ENCODE measurements at places on chromosomes 3 and 15. TPM values are rescaled to one million over a fixed set of nuclear protein-coding genes. Genes with fewer than 3 reads are reported as not detected.

GRCh38 chr3:153350420-153350819, 188.4 kb downstream of the RAP2B start:
- H3K27me3 ChIP-seq = no peaks in the 10 kb centered on the region
- no peak for DNase-seq
- no peak overlapping the region for H3K27ac ChIP-seq
- H3K4me3 ChIP-seq = no peak overlapping the region
- H3K4me1 ChIP-seq = no peaks in the 10 kb centered on the region

DNA sequence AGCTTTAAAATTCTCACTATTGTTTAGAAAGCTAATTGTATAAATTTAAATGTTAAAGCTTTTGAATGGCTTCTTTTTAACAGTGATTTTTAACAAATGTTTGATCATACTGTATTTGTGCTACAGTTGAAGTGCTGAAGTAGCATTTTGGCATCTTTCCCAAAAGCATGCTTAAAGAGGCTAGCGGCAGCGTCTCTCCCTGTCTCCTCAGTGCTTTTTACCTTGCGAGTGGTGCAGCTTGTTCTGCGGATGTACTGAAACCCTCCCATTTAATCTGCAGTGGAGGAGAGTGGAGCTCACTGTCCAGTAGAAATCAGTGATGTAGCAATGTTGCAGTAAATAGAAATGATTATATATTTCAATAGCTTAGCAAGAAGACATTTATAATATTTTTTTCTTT, 43.7 kb downstream of the LRRC49 start:
- no peak for DNase-seq
- H3K4me3 ChIP-seq = no peak overlapping the region
- no peak overlapping the region for H3K27ac ChIP-seq
- H3K27me3 ChIP-seq = no peaks in the 10 kb centered on the region
- no peaks in the 10 kb centered on the region for H3K36me3 ChIP-seq
- no peaks in the 10 kb centered on the region for H3K4me1 ChIP-seq

DNA sequence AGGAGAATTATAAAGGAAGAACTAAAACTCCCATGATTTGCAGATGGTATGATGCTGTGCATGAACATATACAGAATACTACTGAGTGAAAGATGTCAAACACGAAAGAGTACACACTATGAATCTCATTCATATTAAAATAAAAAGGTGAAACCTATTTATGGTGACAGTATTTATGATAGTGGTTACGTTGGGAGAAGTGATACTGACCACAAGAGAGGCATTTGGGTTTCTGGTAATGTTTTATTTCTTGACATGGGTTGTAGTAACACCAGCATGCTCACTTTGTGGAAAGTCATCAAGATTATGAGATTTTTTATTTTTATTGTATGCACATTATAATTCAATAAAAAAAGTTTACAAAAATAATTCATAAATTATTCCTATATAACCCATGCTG, 324.0 kb downstream of the GAP43 start:
- H3K4me1 ChIP-seq = no peaks in the 10 kb centered on the region
- no peak overlapping the region for H3K27ac ChIP-seq
- no peaks in the 10 kb centered on the region for H3K27me3 ChIP-seq
- DNase-seq = no peak
- H3K4me3 ChIP-seq = no peak overlapping the region

DNA sequence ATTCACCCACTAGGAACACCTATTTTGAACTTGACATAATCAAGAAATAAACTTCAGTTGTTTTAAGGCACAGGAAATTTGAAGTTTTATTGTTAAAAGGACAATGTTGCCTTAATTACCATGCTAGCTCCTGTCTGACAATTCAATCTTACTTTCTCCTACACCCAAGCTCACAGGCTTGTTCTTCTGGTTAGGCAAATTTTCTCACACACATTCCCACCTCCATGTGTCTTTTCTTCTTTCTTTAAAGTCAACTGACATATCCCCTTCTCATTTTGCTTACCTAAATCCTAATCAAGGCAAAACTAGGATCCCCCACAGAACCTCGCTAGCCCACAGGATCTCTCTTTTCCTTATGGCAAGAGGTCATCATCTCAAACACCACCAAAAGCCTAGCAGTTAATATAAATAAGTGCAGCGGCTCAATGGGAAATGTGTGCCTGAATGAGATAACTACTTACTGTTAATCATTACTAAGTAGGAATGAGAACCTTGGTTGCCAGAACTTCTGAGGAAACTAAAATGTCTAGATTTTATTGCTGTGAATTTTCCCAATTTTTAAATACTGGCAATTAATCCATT, 189.3 kb downstream of the PLCH1 start:
- H3K36me3 ChIP-seq = no peaks in the 10 kb centered on the region
- H3K4me3 ChIP-seq = no peak overlapping the region
- no peak for DNase-seq
- no peaks in the 10 kb centered on the region for H3K4me1 ChIP-seq
- no peak overlapping the region for H3K27ac ChIP-seq

GRCh38 chr3:196186651-196187573, 24.3 kb downstream of the ZDHHC19 start:
- peaks cover 7% of the 10 kb centered on the region for H3K4me1 ChIP-seq
- no peak for DNase-seq
- H3K27me3 ChIP-seq = no peaks in the 10 kb centered on the region

GRCh38 chr3:186519021-186519658, 25.0 kb downstream of the CRYGS start:
- no peaks in the 10 kb centered on the region for H3K36me3 ChIP-seq
- no peak for DNase-seq
- H3K27ac ChIP-seq = no peak overlapping the region

DNA sequence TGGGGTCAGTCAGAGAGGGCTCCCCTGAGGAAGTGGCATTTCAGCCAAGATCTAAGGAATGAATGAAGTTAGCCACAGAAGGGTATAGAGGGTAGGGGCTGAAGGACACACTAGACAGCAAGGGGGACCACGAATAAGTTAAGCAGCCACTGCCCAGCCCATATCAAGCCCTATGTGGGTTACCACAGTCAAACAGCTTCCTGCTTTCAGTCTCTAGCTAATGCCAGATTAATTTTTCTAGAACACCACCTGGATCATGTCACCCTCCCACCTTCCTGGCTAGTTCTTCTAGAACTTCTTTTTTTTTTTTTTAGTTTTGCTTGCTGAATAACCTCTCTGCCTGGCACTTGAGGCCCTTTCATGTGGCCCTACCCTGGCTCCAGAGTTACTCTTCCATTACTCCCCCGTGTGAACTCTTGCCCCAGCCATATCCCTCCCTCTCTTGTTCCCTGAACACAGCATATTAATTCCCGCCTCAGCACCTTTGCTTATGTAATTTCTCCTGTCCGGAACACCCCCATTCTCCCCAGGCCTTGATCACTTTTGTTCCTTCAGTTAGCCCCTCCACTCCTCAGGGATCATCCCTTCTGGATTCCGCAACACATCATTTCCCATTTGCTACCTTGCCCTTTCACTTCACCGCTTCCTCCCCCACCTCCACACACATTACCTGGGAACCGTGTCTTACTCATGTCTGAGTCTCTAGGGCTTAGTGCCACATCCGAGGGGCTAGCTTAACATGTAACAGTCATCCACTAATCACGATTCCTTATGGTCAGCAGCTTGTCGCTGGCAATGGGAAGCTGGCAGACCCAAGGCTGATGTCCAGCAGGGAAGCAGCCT, 20.6 kb upstream of the BNC1 start:
- no peaks in the 10 kb centered on the region for H3K4me1 ChIP-seq
- no peaks in the 10 kb centered on the region for H3K36me3 ChIP-seq
- no peak for DNase-seq
- no peak overlapping the region for H3K4me3 ChIP-seq
- H3K27ac ChIP-seq = no peak overlapping the region

- no peak for DNase-seq
- no peaks in the 10 kb centered on the region for H3K27me3 ChIP-seq
- H3K4me1 ChIP-seq = no peaks in the 10 kb centered on the region
- no peak overlapping the region for H3K27ac ChIP-seq
- no peak overlapping the region for H3K4me3 ChIP-seq
- peaks cover 16% of the 10 kb centered on the region for H3K36me3 ChIP-seq
These were observed 10.7 kb downstream of the GORASP1 start for GRCh38 chr3:39096775-39097174.

GRCh38 chr15:96362755-96363651, 32.5 kb downstream of the NR2F2 start:
- peaks cover 57% of the 10 kb centered on the region for H3K27me3 ChIP-seq
- no peak overlapping the region for H3K27ac ChIP-seq
- no peak for DNase-seq
- H3K4me1 ChIP-seq = no peaks in the 10 kb centered on the region
- H3K36me3 ChIP-seq = no peaks in the 10 kb centered on the region

- H3K4me1 ChIP-seq = peaks cover 35% of the 10 kb centered on the region
- no peaks in the 10 kb centered on the region for H3K36me3 ChIP-seq
- H3K27me3 ChIP-seq = no peaks in the 10 kb centered on the region
- H3K27ac ChIP-seq = peak within 1 kb of the TSS; percentile 88
These were observed at the start of gene FAH for GRCh38 chr15:80152896-80153876. Gene FAH (plus strand): TSS chr15:80152999. CDS start chr15:80153055, 56 bp downstream.

DNA sequence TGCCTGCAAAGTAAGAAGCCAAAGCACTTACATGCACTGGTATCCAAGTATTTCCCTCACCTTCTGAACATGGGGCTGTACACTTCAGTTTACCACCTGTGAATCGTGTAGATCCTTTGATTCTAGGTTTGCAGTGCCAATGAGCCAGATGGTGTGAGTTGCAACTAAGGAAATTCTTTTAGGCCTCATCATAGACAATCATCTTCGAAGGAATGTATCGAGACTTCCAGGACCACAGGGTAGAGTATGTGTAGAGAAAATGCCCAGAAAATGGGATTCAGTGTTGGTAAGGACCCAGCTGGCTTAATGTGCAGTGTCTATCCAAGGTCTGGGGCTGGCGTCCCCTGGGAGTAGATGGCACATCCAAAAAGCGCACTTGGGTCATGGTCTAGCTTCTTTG, 323.2 kb upstream of the TPM1 start:
- DNase-seq = no peak
- H3K4me1 ChIP-seq = no peaks in the 10 kb centered on the region
- no peak overlapping the region for H3K27ac ChIP-seq
- H3K27me3 ChIP-seq = no peaks in the 10 kb centered on the region
- no peaks in the 10 kb centered on the region for H3K36me3 ChIP-seq

- H3K36me3 ChIP-seq = peaks cover 7% of the 10 kb centered on the region
- DNase-seq = no peak
- H3K27ac ChIP-seq = no peak overlapping the region
- H3K4me3 ChIP-seq = no peak overlapping the region
These were observed 63.6 kb downstream of the KBTBD12 start for GRCh38 chr3:127978636-127979035.

DNA sequence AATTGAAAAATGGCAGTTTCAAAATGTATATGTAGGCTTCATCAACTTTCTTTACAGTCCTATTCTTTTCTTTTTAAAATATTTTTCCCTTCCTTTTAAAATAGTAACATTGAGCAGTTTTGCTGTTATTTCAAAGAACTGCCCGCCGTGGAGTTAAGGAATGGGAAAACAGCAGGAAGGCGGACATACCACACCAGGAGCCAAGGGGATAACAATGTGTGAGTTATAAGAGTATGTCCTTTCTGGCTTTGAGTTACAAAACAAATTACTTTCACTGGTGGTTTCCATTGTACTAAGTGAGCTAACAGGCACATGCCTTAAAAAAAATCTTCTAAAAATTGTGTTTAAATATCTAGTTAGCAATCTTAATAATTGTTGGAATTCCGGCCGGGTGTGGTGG, 37.4 kb upstream of the FBXL22 start:
- DNase-seq = no peak
- H3K36me3 ChIP-seq = peaks cover 5% of the 10 kb centered on the region

- H3K27me3 ChIP-seq = no peaks in the 10 kb centered on the region
- no peaks in the 10 kb centered on the region for H3K4me1 ChIP-seq
- no peaks in the 10 kb centered on the region for H3K36me3 ChIP-seq
- DNase-seq = no peak
These were observed 363.3 kb upstream of the THRB start for GRCh38 chr3:24857945-24858344.

GRCh38 chr3:66038726-66039589, at the start of gene MAGI1:
Gene MAGI1 (minus strand): TSS chr3:66038918. CDS start chr3:66038308, 610 bp downstream.
- H3K4me3 ChIP-seq = peak within 1 kb of the TSS; percentile 75
- H3K4me1 ChIP-seq = peaks cover 6% of the 10 kb centered on the region
- H3K27me3 ChIP-seq = no peaks in the 10 kb centered on the region
- DNase-seq = peak; percentile 88
- no peaks in the 10 kb centered on the region for H3K36me3 ChIP-seq

- no peak overlapping the region for H3K4me3 ChIP-seq
- H3K36me3 ChIP-seq = no peaks in the 10 kb centered on the region
- no peak for DNase-seq
- peaks cover 65% of the 10 kb centered on the region for H3K4me1 ChIP-seq
- H3K27ac ChIP-seq = peak overlapping the region; percentile 79
These were observed 9.8 kb downstream of the ARPP19 start for GRCh38 chr15:52559022-52559421.

- peak; percentile 93 for DNase-seq
- H3K36me3 ChIP-seq = no peaks in the 10 kb centered on the region
- peaks cover 89% of the 10 kb centered on the region for H3K4me1 ChIP-seq
- no peaks in the 10 kb centered on the region for H3K27me3 ChIP-seq
- peak overlapping the region; percentile 77 for H3K27ac ChIP-seq
- H3K4me3 ChIP-seq = no peak overlapping the region
These were observed 41.2 kb downstream of the CCDC12 start for GRCh38 chr3:46935168-46935858.

DNA sequence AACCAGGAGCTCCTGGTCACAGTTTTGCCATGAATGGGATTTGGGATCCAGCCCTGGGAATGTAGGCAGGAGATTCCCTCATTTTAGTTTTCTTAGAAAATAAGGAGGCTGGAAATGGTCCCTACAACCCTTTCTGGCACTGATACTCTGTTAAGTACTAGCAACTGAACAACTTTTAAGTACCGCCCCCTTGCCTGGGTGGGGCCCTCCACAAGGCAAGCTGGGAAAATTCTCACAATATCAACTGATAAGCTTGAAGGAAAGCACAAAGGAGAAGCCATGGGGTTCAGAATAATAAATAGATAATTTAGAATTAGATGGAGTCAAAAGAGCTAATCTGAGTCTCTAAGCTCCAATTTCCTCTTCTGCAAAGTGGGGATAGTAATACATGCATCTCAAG, 4.2 kb upstream of the DGKG start:
- H3K4me3 ChIP-seq = no peak overlapping the region
- peaks cover 52% of the 10 kb centered on the region for H3K27me3 ChIP-seq
- peaks cover 15% of the 10 kb centered on the region for H3K4me1 ChIP-seq
- H3K36me3 ChIP-seq = no peaks in the 10 kb centered on the region

The WDR49 gene
- 0.36 TPM for total RNA-seq

The TRPM1 gene
- not detected for total RNA-seq

The ANKUB1 gene
- not detected for total RNA-seq

The STRA6 gene
- total RNA-seq = not detected

The NOX5 gene
- total RNA-seq = 0.06 TPM

The IL16 gene
- total RNA-seq = 2.7 TPM

The SLC12A8 gene
- total RNA-seq = 0.55 TPM
